ENCODE measurements at places on chromosomes 5 and 9. TPM values are rescaled to one million over a fixed set of nuclear protein-coding genes. Genes with fewer than 3 reads are reported as not detected.

DNA sequence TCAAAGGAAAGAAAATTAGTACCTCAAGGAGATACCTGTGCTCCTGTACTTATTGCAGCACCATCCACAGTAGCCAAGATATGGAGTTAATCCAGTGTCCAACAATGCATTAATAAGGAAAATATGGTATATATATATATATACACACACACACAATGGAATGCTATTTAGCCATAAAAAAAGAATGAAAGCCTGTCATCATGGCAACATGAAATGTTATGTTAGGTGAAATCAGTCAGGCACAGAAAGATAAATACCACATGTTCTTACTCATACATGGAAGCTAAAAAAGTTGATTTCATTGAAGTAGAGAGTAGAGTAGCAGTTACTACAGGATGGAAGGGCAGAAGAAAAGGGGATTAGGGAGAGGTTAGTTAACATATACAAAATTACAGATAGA, 601.5 kb downstream of the ANXA1 start:
- H3K36me3 ChIP-seq = no peaks in the 10 kb centered on the region
- H3K4me1 ChIP-seq = no peaks in the 10 kb centered on the region

GRCh38 chr5:178487911-178488600, 102.1 kb downstream of the COL23A1 start:
- no peak overlapping the region for H3K4me3 ChIP-seq
- DNase-seq = no peak
- H3K4me1 ChIP-seq = peaks cover 13% of the 10 kb centered on the region
- H3K27ac ChIP-seq = no peak overlapping the region

PWWP2A gene
- total RNA-seq = 22.8 TPM

- DNase-seq = no peak
- H3K4me1 ChIP-seq = no peaks in the 10 kb centered on the region
- peaks cover 3% of the 10 kb centered on the region for H3K36me3 ChIP-seq
- H3K27me3 ChIP-seq = no peaks in the 10 kb centered on the region
- H3K4me3 ChIP-seq = no peak overlapping the region
These were observed 111.0 kb downstream of the CD180 start for GRCh38 chr5:67085616-67086015.

GRCh38 chr5:124860291-124860655, 113.8 kb upstream of the ZNF608 start:
- H3K27me3 ChIP-seq = no peaks in the 10 kb centered on the region
- no peaks in the 10 kb centered on the region for H3K4me1 ChIP-seq
- H3K27ac ChIP-seq = no peak overlapping the region

DNA sequence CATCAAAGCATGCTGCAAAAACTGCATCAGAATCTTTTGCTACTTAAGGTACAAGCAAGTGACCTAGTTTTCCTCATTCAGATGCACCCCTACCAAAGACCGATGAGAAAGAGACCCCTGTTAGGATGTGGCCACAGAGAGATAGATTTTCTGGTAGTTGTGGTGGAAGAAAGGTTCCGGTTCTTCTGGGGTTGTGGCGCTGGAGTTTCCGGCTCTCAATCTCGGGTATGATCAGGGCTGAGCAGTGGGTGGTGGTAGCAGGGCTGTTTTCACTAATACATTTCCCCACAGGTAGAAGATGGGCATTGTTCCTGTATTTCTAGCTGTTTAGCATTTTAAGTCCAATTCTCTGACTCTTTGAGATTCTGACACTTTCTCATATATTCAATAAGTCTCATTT, 58.4 kb downstream of the PCSK1 start:
- no peaks in the 10 kb centered on the region for H3K27me3 ChIP-seq
- no peak overlapping the region for H3K27ac ChIP-seq
- H3K4me1 ChIP-seq = no peaks in the 10 kb centered on the region
- H3K4me3 ChIP-seq = no peak overlapping the region

- no peaks in the 10 kb centered on the region for H3K27me3 ChIP-seq
- no peaks in the 10 kb centered on the region for H3K36me3 ChIP-seq
- no peak overlapping the region for H3K27ac ChIP-seq
- DNase-seq = no peak
- no peaks in the 10 kb centered on the region for H3K4me1 ChIP-seq
These were observed 35.6 kb downstream of the MEF2C start for GRCh38 chr5:88847420-88847819.
